ENCODE measurements at places on chromosomes 5 and 9. TPM values are rescaled to one million over a fixed set of nuclear protein-coding genes. Genes with fewer than 3 reads are reported as not detected.

DNA sequence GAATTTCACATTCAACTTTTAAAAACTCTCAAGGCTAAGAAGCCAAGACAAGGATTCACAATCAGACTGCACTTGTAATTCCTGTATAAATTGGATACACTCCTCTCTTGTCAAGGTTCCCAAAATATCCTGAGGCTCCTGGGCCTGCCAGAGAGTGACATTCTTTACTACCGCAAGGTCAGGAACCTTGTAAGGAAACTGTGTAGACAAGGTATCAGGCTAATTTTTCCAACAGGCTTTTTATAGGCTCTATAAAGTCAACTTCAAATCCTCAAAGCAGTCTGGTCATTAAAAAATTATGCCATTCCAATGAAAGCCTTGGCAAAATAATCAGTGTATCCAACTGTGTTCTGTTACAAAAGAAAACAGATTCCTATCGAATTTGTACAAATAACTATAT, 15.5 kb upstream of the PAIP1 start:
- no peak overlapping the region for H3K4me3 ChIP-seq
- no peak overlapping the region for H3K27ac ChIP-seq
- H3K36me3 ChIP-seq = peaks cover 7% of the 10 kb centered on the region
- H3K4me1 ChIP-seq = no peaks in the 10 kb centered on the region

DNA sequence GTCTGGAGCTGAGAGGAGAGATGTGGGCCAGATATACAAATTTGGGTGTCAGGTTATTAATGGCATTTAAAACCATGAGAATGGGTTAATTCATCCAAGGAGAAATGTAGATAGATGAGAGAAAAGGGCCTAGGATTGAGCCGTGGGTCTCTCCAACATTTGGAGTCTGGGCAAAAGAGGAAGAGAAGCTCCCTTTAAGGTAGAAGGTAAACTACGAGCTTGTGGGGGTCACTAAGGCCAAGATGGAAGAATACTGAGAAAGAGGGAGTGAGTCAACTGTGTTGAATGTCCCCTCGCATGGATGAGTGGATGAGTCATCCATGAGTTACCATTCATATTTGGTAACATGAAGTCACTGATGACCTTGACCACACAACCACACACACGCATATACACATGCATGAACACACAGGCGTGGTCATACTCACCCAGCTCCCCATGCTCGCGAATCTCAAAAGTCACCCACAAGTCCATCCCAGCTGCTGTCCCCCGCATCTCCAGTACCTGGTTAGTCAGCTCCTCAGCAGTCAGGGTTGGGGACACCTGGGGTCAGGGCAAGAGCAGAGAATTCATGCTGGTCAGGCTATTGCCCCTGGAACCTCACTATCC, 6.8 kb upstream of the FCHSD1 start:
- H3K27me3 ChIP-seq = no peaks in the 10 kb centered on the region
- no peaks in the 10 kb centered on the region for H3K4me1 ChIP-seq
- no peak overlapping the region for H3K4me3 ChIP-seq
- DNase-seq = no peak
- peaks cover 8% of the 10 kb centered on the region for H3K36me3 ChIP-seq

GRCh38 chr9:20125727-20126126, 336.9 kb upstream of the SLC24A2 start:
- H3K4me3 ChIP-seq = no peak overlapping the region
- no peak overlapping the region for H3K27ac ChIP-seq
- H3K27me3 ChIP-seq = peaks cover 3% of the 10 kb centered on the region
- H3K36me3 ChIP-seq = peaks cover 2% of the 10 kb centered on the region

The FLT4 gene
- total RNA-seq = 0.86 TPM

GRCh38 chr5:98769210-98769958, 4.1 kb upstream of the RGMB start:
- H3K4me1 ChIP-seq = peaks cover 48% of the 10 kb centered on the region
- H3K4me3 ChIP-seq = peak overlapping the region; percentile 87
- H3K36me3 ChIP-seq = no peaks in the 10 kb centered on the region
- H3K27ac ChIP-seq = peak overlapping the region; percentile 18
- peaks cover 77% of the 10 kb centered on the region for H3K27me3 ChIP-seq

All from activated T-helper 1 cell treated with anti-CD3 and anti-CD28 coated beads, Interleukin-12 subunit alpha, Interleukin-12 subunit beta, Interleukin-2, Interleukin-4 antibody, amounts not matched to agents 30 ng/mL and 10 ng/mL and 1 ng/mL, durations not matched to agents 14 hours and 24 hours and 36 hours (primary cell).